ENCODE measurements at places on chromosomes 2 and 18. TPM values are rescaled to one million over a fixed set of nuclear protein-coding genes. Genes with fewer than 3 reads are reported as not detected.

DNA sequence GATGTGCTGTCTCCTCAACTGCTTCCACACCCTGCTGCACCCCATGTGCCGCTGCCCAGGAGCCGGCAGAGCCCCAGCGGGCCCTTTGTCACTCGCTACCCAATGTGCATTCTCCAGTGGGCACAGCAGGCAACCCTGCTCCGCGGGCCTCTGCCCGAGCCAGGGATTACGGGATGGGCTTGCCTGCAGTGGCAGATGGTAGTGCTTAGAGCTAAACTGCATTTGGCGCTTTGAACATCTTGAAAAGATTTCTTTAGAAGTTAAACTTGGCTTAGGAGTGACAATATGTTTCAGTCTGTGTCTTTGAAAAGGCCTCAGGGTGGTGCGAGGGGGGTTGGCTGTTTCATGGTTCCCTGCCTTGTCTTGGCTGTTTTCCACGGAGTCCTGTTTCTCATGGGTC lies 84.0 kb upstream of the BOD1L2 start:
- no peak for DNase-seq

The SLC38A11 gene
- total RNA-seq: 3.0 TPM

GRCh38 chr2:33443274-33443829 lies 33.1 kb upstream of the RASGRP3 start:
- no peak for DNase-seq

GRCh38 chr2:186380805-186381204 lies 105.3 kb upstream of the ZC3H15 start:
- DNase-seq: no peak

- DNase-seq: no peak
These were observed 53.7 kb downstream of the SGPP2 start for GRCh38 chr2:222477962-222478608.

DNA sequence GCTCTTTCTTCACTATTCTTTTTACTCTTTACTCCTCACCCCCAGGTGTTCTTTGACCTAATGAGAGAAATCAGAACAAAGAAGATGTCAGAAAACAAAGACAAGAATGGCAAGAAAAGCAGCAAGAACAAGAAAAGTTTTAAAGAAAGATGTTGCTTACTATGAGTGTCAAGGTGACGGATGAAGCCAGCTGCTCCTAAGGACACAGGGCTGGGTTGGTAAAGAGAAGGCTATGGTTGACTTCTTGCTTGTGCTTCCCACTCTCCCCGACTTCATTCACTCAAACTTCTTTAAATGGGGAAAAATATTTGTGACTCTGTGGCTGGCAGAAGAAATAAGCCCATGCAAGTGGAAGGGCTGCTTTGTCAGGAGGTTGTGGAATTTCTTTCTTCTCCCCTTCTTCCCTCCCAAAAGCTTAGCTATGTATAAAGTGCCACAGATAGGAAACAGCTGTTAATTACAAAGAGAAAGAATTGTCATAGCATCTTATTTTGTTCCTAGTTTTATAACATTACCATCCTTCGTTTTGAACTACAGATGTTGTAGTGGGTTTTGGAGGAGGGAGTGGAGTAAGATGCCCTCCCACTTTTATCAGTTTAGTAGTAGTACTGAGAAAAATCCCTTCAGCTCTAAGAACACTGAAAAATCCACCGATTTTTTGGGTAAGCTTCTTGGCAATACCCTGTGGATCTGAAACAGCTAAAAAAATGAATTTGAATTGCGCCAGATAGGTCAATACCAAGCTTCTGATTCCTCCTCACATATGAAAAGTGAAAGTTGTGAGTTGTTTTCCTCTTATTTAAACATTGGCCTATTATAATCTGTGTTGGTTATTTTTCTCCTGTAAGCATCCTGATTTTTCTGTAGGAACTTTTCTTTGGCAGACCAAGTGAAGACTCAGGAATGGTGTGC lies 40.7 kb downstream of the RALB start:
- no peak for DNase-seq

The MPP4 gene
- total RNA-seq: not detected

- no peak for DNase-seq
These were observed 347.6 kb upstream of the VRK2 start for GRCh38 chr2:57698935-57699449.

The UBE2E3 gene
- 52.5 TPM for total RNA-seq
